ENCODE measurements at places on chromosomes 5 and 9. TPM values are rescaled to one million over a fixed set of nuclear protein-coding genes. Genes with fewer than 3 reads are reported as not detected.

GRCh38 chr9:90838581-90839154 is 37.0 kb downstream of the SYK start:
- DNase-seq = no peak

DNA sequence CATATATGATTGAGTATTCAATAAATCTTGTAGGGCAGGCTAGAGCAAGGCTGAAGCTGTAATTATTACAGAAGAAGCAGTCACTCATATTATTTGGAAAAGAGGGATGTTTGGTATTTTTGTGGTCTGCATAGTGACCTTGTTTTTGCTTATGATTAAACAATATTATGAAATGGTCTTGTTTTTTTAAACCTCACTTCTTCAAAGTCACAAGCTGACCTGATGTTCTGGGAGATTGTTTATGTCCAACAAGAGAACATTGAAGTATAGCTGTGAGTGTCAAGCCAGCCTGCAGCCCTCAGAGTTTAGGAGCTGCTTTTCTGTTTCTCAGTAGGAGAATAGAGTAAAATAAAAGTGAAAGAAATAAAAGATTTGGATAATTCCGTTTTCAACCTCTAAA is 342.2 kb downstream of the LRRC70 start:
- DNase-seq = no peak

DNA sequence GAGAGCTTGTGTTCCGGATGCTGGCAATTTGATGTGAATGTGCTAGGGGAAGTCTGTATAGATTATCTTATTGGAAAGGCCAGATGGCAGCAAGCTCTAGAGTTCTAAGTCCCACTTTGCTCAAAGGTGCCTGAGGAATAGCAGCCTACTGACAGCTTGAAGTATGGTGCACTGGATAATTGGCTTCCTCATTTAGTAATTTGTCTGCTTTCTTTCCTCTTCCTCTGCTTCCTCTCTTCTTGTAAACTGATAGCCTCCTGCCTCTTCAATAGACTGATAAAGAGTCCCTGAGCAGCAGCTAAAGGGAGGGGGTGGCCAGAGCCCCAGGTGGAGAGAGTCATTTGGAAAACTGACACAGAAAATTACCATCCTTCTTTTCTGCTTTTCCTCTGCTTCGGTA is 177.3 kb downstream of the FGF1 start:
- no peak for DNase-seq

DNA sequence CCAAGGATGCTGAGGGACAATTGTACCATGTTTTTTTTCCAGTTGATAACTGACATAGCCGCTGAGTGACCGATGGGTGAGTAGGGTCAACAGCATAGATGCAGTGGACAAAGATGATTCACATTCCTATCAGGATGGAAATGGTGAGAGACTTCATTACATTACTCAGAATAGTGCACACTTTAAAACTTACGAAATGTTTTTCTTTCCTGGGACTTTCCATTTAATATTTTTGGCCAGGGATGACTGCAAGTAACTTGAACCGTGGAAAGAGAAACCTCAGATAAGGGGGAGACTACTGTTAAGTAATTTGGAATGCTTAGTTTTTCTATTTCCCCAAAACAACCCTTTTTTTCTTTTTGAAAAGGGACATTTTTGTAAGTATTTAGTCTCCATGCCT is 3.0 kb upstream of the TUSC1 start:
- no peak for DNase-seq

GRCh38 chr9:33065157-33066076 is 11.1 kb downstream of the SMU1 start:
- DNase-seq = no peak

DNA sequence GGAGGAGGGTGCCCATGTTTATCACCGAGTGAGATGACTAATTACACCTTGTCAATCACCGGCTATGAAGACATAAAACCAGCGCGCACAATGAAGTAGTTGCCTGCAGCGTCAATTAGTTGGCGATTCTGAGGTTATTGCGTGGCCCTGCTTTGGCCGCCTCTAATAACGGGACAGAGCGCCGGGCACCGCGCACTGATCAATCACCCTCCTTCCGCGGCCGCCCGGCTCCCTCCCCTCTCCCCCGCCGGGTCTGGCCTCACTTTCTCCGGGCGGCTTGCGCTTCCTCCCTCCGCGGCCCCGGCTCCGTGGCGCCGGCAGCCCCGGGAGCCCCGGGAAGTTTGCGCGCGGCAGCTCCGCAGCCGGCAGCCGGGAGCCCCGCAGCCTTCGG is 3.3 kb upstream of the LHX2 start:
- DNase-seq = peak; percentile 86

GRCh38 chr9:15206903-15207696 is 99.9 kb downstream of the TTC39B start:
- DNase-seq = no peak

- DNase-seq = no peak
Measured at GRCh38 chr5:6826756-6827155, 113.5 kb downstream of the TENT4A start.

- DNase-seq = peak; percentile 63
Measured at GRCh38 chr9:31799953-31800609, 584.4 kb upstream of the ACO1 start.

Gene MYO10
- total RNA-seq = 89.2 TPM

Gene SLC45A2
- total RNA-seq = not detected

Gene TRPM6
- total RNA-seq = 1.7 TPM

Gene SPATA31A6
- not detected for total RNA-seq

Gene ANKDD1B
- total RNA-seq = 5.6 TPM

Gene TAF11L5
- total RNA-seq = not detected
